NCI-H1092 (cell line): ENCODE measurements at places on chromosomes 3 and 15.

DNA sequence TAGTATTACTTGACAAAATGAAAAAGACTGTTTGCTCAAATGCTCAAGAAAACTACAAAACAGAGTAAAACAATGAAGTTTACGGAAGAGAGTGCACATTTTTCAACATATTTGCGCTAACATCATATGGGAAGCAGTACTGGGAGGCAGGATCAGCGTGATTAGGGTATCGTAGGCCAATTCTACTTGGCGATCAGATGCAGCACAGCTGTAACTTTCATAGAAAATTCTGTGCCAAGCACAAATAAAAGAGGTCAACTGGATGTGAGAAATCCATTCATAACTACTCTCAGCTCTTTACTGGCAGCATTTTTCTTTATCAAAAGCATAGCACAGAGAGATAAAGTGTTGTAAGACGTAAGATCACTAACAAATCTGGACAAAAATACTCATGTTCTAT, 1196.3 kb upstream of the GBE1 start:
- no peak for DNase-seq

GRCh38 chr15:89799011-89799911, 15.4 kb downstream of the ANPEP start:
- no peak for DNase-seq

GRCh38 chr15:42608752-42609488, 33.5 kb downstream of the STARD9 start:
- DNase-seq = no peak

DNA sequence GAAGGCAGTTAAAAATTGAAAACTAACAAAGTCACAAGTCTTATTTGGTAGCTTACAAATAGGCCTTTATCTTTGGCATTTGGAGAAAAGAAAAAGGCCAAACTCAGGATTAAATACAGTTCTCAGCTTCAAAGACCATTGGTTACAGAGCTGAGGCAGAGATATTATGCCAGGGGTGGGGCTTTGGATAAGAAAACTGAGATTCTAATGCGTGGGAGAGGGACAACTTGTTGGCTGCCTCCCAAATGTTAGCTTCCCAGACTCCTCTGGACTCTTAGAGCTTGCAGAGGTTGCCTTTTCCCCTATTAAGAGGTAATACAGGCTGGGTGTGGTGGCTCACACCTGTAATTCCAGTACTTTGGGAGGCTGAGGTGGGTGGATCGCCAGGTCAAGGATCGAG, 231.8 kb downstream of the SQOR start:
- no peak for DNase-seq

GRCh38 chr3:156727519-156728205, 53.3 kb downstream of the TIPARP start:
- no peak for DNase-seq

GRCh38 chr3:180457225-180457624, 144.7 kb upstream of the TTC14 start:
- no peak for DNase-seq

GRCh38 chr3:47849699-47850563, 47.0 kb downstream of the DHX30 start:
- DNase-seq = no peak

DNA sequence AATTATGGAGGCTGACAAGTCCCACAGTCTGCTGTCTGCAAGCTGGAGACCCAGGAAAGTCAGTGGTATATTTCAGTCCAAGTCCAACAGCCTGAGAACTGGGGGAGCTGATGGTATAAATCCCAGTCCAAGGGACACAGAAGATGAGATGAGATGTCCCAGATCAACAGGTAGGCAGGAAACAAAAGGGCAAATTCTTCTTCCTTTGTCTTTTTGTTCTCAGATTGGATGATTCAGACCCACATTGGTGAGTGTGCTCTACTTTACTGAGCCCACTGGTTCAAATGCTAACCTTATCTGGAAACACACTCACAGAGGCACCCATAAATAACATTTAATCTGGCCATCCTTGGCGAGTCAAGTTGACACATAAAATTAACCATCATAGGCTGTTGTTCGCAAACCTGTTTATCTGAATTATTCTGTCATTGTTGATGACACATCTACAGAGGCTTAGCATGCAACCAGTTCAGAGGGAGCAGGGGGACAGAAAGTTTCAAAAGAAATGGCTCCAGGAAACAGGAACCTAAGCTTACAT, 62.7 kb upstream of the ITGA11 start:
- DNase-seq = no peak

GRCh38 chr3:152426393-152426792, 157.7 kb downstream of the MBNL1 start:
- no peak for DNase-seq

- no peak for DNase-seq
Measured at GRCh38 chr15:96553006-96553405, 222.5 kb downstream of the NR2F2 start.

DNA sequence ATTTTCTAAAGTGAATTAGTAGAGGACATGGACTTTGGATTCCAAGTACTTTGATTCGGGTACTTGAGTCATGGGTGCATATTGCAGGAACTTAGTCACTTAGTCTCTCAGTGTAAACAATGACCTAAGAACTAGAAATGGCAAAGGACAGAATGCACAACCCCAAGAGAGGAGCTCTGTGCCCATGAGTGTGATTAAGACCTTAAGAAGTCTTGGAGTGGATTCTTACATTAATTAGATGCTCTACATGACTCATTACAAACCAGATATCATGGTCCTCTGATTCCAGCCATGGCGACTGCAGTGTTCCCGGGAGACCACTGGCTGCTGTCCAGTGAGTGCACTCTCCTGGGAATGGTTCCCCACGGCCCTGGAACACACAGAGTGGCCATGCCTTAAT, 251.5 kb downstream of the GABRG3 start:
- no peak for DNase-seq

DNA sequence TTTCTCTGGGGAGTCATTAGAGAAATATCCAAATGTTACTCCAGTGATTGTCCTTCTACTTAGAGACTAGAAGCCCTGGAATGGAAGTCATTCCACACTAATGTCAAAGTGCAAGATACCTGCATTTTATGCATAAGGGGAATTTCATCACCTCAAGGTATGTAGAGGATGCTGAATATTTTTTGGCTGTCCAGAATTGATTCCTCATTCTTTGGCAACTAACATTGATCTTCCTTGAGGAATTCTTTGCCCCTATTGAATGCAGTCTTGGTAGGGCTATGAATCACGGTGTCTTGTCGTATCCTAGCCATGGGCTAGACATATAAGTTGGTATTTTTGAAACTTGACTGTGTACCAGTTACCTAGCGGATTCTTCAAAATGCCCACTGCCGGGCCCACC, 271.1 kb downstream of the CNTN3 start:
- no peak for DNase-seq

- DNase-seq = no peak
Measured at GRCh38 chr15:72783004-72783639, 436 bp downstream of the ADPGK start.

- no peak for DNase-seq
Measured at GRCh38 chr3:3189102-3189727, 9.7 kb upstream of the CRBN start.

- DNase-seq = no peak
Measured at GRCh38 chr3:14487086-14487485, 53.1 kb downstream of the GRIP2 start.

- DNase-seq = peak; percentile 47
Measured at GRCh38 chr15:70264014-70264582, 166.4 kb upstream of the TLE3 start.

DNA sequence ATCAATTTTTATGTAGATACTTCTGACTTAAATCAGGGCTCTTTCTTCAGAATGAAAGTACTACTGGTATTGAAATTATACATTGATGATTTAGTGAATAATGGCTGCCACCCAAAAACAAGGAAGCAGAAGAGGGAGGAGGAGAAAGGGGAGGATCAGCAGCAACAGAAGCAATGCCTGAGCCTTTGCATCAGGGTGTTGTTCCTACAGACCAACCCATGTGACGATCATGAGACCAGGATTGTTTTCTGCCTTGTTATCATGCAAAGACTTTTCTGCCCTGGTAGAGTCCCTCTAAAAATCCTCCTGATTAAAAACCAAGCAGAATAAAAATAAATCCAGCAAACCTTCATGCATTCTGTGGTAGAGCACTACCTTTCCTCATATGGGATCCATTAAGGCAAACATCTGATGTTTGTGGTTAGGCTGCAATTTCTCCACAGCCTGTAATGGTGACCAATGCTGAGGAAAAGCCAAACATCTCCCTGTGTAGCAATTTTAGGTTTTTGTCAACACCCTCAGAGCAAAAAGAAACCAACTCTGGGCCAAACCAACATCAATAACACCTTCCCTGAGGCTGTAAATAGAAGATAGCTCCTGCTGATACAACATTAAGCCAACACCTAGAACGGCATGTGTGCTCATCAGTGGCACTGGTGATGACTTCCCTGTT, 191.7 kb downstream of the ATP8B4 start:
- no peak for DNase-seq

DNA sequence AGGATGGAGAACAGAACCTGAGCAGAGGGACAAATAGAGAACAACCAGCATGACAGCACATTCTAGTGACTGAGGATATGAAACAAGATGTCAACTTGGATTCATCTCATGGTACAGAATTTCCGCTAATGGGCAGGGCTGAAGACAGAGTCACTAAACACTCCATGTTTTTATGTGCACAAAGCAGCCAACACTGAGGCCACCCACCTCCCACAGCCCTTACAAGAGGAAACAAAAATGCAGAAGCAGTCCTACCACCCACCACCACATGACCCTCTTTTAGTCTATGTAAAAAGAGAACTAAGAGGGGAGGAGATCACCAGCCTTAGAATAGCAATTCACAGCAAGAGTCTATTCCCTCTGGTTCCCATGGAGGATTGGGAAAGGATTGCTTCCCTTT, 131.4 kb upstream of the UBE2E2 start:
- no peak for DNase-seq

DNA sequence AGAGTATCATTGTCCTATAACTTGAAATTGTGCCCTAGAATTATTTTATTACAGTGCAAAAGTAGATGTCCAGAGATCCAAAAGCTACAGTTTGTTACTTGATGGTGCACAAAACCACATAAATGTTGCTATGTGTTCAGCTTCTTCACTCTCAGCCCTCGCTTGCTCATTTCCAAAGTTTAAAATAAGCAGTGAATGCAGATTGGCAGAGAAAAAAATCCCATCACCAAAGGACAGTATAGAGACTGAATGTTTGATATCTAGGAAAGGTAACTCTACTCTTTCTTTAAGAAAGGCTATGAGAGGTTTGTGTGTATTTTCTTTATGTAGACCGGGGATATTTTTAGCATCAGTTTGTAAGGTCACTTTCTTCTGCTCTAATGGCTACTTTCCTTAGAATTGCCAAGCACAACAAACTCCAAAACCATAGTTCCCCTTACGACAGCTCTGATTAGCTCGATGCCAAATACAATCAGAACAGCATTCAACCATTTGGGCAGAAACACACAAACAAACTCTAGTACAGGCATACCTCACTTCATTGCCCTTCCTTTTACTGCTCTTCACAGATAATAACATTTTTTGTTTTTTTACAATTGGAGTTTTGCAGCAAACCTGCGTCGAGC, 164.1 kb upstream of the CCDC54 start:
- DNase-seq = no peak

- no peak for DNase-seq
Measured at GRCh38 chr3:11969986-11970385, 34.2 kb upstream of the SYN2 start.

GRCh38 chr15:99451484-99451883, 114.3 kb upstream of the MEF2A start:
- no peak for DNase-seq

DNA sequence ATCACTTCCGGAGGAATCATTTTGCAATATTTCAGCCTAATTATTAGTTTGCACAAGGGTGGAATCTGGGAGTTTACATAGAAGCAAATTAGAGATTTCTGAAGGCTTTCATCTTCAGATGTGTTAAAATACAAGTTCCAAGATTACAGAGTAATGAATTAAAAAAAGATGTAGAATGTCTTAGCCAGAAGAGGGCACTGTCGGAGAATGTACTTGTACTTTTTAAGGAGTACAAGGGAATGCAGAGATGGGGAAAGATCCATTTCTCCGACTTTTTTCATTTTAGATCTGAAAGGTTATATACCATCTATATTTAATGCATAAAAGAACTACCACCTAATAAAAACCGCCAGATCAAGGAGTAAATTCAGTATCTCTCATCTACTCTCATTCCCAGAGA, 43.1 kb upstream of the WDR5B start:
- no peak for DNase-seq

GRCh38 chr3:21889166-21889565, 138.2 kb upstream of the ZNF385D start:
- DNase-seq = no peak

- DNase-seq = peak; percentile 35
Measured at GRCh38 chr3:101779822-101780381, 891 bp downstream of the NXPE3 start.

- no peak for DNase-seq
Measured at GRCh38 chr3:156107504-156107903, 12.9 kb upstream of the KCNAB1 start.

- no peak for DNase-seq
Measured at GRCh38 chr15:38563723-38564519, 693 bp downstream of the RASGRP1 start.

- no peak for DNase-seq
Measured at GRCh38 chr3:46537779-46538178, 28.3 kb downstream of the LRRC2 start.

DNA sequence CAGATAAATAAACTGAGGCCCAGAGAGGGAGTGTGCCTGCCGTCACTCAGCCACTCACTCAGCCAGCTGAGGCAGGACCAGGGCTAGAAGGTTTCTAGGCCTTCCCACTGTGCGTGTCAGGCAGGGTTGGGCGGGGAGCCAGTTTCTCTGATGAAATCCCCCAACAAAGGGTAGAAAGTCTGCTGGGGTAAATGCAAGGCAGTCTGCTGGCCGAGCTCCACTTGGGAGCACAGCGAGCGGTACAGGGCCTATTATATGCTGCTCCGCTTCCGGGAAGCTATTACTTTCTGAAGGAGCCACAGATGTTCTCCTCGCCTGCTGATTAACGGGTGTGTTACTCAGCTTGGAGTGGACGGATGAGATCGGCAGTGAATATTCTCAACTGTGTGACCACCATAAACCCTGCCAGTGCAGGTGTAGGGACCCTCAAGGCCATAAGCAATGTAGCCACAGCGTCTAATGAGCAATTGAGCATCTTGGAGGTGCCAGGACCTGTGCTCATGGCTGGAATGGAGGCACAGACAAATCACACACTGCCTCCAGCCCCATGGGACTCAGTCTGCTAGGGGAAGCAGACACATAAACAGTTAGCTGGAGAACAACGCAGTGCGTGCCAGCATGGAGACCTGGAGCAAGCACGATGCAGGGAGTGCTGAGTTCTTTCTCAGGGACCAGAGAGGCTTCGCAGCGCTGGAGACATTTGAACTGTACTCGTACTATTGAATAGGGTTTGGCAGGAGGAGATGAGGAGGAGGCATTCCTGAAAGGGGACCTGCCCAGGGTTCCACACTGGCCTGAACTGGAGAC, 42.1 kb downstream of the CORO2B start:
- peak; percentile 90 for DNase-seq
